ENCODE measurements at places on chromosomes 2 and 18.

DNA sequence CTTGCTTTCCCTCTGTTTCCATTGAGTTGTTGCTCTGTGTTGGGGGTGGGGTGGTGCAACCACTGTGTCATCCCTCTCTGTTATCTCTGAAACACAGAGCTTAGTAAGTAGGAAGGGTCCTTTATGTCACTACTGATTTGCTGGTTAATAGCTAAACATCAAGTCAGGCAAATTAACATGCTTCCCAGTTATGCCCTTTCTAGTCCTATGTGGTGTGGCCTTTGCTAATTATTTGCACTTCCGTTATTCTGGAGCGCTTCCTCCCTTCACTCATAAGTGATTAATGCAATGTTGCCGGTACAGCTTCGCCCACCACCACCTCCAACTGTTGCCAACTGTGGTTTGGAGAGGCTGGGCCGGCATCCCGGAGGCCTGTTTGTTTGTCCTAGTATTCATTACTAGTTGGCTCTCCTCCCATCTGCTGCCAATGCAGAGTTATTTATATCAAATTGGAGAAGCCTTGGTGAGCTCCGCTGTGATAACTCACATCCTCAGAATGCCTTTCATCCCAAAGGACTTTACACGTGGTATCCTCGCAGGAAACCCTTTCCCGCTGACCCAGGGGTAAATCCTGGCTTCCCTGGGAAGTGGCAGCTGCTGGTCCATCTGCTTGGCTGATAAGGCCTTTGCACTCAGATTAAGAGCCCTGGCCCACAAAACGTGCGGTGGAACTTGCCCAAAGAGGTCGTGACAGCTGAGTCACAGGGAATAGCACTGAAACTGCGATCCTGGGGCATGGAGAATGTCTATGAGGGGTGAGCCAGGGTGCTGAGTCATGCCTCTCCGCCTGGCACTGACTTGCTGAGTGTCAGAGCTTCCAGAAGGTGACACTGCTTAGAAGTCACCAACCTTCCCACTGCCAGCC lies 72.0 kb upstream of the ZCCHC2 start:
- no peak for DNase-seq

DNA sequence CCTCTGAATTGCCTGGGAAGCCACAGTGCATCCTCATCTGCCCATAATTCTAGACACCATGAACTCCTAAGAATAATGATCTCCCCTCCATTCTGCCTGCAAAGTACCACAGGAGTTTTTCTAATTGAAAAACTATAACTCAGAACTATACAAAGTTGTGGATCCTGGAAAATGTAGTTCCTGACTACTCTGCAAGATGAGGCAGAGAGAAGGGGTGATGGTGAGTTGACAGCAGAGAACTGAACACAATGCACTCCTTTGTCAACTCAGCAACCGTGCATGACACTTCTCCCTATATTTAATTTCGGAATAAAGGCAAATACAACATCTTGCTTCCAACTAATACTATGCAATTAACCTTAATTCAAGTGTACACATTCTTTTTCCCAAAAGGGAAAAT lies 471.1 kb upstream of the FAM98A start:
- no peak for DNase-seq

DNA sequence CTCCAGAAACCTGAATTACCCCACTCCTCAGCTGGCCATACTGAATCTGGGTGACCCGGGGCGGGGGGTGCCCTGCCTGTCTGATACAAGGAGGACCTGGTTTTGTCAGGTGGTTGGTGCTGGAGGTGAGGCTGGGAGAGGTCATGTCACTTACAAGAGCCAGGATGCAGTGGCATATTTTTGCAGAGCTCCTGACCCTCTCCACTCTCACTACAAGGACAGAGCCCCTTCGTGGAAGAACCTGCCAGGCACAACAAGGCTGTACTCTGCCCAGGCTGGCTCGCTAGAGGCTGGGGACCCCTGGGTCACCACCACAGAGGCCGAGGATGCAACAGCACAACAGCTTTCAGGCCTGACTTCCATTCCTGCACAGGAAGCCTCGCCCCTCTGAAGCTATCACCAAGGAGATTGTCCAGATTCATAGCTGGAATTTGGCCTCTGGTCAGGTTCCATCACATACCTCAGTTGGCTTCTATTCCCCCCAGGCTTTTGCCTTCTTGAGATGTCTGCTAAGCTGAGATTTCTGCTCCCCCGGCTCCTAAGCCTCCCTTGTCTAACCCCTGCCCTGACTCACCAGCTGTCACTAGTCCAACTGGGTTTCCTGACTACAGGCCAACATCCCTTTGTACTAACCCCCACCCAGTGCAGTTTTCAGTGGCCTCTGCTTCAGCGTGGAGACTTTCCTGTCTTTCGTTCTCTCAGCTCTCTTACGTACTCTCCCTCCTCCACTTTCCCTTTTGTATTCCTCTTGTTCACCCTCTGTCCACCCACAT lies 132.5 kb upstream of the EPAS1 start:
- DNase-seq, result no peak

- no peak for DNase-seq
Measured at GRCh38 chr2:23530206-23530908, 145.4 kb downstream of the KLHL29 start.

DNA sequence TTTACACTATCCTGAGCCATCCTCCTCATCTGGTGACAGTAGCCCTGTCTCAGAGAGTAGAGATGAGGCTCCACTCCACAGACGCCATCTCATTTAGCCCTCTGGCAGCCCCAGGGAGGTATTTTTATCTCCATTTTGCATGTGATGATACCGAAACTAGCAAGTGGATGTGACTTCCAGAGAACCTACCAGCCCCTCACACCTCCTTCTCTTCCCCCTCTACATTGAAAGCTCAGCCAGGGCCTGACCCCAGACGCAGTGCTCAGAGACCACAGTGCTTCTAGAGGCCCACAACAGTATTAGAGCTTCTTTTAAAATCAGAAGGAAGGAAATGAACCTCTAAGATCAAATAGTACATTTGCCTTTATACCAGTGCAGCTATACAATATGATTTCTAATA lies 8.3 kb downstream of the GYPC start:
- DNase-seq, result no peak

DNA sequence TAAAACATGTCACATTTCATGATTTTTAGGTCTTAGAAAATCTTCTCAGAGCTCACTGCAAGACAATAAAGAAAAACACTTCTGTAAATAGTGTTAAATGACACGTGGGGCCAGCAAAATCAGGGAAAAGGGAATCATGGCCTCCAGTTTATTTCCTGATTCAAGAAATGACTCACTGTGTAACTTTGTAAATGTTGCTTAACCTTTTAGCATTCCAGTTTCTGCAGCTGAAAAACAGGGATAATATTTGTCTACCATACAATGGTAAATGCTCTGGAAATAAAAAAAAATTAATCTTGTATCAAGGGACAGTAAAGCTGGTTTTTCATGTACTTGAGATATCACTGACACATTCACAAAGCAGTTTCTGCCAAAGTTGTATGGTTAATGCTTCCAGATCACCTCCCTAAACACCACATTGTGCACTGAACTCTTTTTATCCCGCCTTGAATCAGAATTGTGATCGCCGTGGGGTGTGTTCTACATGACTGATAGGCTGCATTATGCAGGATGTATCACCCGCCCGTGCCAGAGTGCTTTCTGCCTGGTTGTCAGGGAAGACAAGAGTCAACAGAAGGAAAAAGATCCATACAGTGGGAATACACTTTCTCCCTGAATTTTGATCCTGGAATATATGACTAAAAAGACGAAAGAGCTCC lies 238.8 kb downstream of the IKZF2 start:
- no peak for DNase-seq

- DNase-seq, result no peak
Measured at GRCh38 chr18:25141886-25142285, 210.1 kb downstream of the ZNF521 start.

- no peak for DNase-seq
Measured at GRCh38 chr2:53854678-53855077, 5.1 kb downstream of the GPR75 start.

DNA sequence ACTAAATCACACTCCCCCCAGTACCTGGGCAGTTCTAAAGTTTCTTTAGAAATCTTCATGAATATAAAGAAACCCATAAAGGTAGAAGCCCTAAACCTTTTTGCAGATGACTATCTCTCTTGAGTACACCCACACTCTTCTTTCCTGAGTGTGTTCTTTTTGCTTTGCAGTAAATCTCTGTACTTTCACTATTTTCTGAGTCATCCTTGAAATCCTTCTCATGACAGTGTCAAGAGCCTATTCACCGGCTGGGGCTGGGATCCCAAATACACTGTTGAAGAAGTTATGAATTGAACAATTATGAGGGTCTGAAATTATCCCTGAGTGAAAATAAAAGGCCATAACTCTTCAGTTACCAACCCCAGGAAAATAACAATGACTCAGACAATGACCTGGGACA lies 133.9 kb upstream of the CCDC195 start:
- no peak for DNase-seq

- no peak for DNase-seq
Measured at GRCh38 chr2:128477891-128478290, 159.2 kb upstream of the HS6ST1 start.

- no peak for DNase-seq
Measured at GRCh38 chr18:21064347-21064746, 47.3 kb downstream of the ROCK1 start.

DNA sequence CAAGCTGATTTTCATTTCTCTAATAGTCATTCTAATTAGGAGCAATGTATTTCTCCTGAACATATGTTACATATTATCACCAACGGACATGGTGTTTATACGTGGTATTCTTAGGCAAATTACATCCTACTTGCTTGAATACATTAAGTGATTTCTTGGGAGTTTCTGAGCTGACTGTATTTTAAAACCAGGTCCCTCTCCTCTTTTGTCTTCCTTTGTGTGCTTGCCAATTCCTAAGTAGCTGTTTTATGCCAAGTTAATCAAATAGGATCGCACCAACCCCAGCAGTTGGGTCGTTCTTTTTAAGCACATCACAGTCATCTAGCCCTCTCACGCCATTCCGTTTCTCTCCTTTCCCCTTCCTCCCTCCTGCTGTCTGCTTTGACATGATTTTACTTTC lies 75.4 kb upstream of the MAP2 start:
- no peak for DNase-seq

GRCh38 chr2:126761981-126762878 lies 106.3 kb downstream of the GYPC start:
- peak; percentile 36 for DNase-seq

DNA sequence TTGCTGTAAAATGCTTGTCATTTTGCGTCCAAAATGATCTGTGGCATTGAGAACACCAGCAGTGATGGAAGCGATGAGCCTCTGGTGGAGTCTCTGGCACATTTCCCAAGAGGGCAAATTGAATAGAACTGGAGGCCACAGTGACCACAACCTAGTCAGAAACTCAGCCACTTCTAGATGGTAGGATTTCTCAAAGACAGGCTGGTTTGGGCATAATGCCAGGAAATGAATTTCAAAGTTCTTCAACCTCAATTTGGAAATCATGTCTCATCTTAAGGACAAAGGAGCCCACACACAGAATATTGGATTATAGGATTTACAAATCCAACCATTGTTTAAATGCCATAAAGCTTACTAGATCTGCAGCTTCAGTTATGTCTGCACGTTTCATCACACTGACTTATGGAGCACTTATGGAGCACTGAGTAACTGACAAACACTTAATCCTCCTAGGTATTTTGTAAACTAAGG lies 132.1 kb downstream of the COL6A3 start:
- no peak for DNase-seq

DNA sequence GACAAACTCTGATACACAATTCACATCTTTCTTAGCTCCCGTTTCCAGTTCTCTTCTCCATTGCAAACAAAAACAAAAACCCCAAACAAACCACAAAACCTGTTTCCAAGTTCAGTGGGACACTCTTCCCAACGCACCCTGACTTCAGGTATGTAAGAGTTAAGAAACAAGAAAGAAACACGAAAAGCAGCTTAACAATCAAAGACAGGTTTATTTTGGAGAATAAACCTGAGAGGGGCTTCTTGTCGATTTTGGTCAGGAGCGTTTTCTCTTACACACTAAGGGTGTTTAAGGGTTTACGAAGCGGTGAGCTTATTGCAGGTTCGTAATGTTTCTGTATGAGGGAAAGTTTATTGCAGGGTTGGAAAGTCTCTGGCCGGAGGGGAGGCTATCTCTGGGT lies 905 bp upstream of the ATG16L1 start:
- no peak for DNase-seq

DNA sequence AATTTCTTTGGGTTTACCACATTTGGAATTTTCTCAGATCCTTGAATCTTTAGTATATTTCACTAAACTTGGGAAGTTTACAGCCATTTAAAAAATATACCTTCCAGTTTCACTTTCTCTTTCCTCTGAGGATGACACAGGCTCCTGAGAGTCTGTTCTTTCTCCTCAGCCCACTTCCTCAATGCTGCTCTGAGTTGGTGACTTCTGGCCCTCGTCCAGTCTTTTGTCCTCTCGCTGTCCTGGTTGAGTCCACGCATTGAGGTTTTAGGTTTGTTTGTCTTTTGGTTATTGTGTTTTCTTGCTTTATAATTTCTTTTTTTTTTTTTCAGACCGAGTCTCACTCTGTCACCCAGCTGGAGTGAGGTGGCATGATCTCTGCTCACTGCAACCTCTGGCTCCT lies 40.7 kb upstream of the GALR1 start:
- DNase-seq, result peak; percentile 20

GRCh38 chr18:48914581-48915251 lies 36.0 kb downstream of the SMAD7 start:
- no peak for DNase-seq

- DNase-seq, result no peak
Measured at GRCh38 chr2:182435754-182436153, 8.9 kb upstream of the PDE1A start.

DNA sequence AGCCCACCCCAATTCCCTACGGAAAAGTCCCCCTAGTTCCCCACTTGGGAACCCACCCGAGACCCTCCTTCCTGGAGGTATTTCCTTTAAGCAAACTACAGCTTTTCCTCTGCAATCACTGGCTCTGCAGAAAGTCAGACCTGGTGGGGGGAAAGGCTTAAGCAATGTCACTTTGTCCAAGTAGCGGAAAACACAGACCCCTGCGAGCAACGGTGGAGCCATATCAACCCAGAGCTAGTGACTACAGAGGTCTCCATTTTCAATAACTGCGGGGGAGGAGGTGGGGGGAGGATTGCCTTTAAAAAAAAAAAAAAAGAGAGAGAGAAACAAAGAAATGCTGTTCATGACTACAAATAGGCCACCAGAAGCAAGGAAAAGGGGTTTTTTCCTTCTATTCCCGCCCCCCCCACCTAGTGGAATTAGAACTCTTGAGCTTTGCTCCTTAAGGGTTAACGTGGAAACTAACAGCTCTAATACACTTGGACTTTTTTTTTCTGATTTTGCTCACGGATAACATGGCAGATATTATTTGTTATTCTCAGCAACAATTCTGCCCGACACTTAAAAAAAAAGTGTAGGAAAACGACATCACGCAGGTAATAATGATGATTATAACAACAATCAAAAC lies 1.1 kb upstream of the FRZB start:
- no peak for DNase-seq

- DNase-seq, result no peak
Measured at GRCh38 chr2:169106563-169107545, 37.5 kb downstream of the DHRS9 start.

GRCh38 chr18:12851716-12852115 lies 32.3 kb downstream of the PTPN2 start:
- DNase-seq, result no peak

- no peak for DNase-seq
Measured at GRCh38 chr18:2146092-2146491, 425.2 kb downstream of the METTL4 start.

GRCh38 chr2:214730248-214730647 lies 79.2 kb downstream of the BARD1 start:
- DNase-seq, result no peak

Data from stimulated activated CD4-positive, alpha-beta T cell treated with anti-CD3 and anti-CD28 coated beads, Interleukin-2, amount 100 ng/mL, for 24 hours (primary cell).